Activated CD4-positive, alpha-beta memory T cell treated with anti-CD3 and anti-CD28 coated beads, Interleukin-2, amount 10 ng/mL, durations not matched to agents 7 days and 5 days (primary cell): ENCODE measurements at places on chromosomes 2 and 18. TPM values are rescaled to one million over a fixed set of nuclear protein-coding genes. Genes with fewer than 3 reads are reported as not detected.
A peak's percentile ranks its signal among the peaks of the same experiment; 100 is the strongest.

The KCNIP3 gene
- total RNA-seq = not detected

DNA sequence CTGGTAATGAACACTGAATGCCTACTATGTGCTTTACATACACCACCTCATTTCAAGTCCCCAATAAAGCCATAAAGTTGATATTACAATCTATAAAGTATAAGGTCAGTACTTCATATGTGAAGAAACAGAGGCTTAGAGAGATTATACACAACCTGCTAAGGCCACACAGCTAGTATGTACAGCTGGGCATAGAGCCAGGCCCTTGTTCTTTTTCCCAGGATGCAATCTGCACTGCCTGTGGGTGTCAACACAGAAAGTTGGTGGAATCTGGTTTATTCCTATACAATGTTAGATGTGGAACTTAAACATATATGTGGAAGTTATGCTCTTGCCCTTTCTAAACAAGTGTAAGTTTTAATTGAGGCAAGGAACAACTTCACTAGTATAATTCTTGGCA is 32.8 kb downstream of the INSIG2 start:
- H3K27me3 ChIP-seq = peaks cover 9% of the 10 kb centered on the region
- no peak for DNase-seq
- no peak overlapping the region for H3K4me3 ChIP-seq
- no peaks in the 10 kb centered on the region for H3K36me3 ChIP-seq
- H3K27ac ChIP-seq = no peak overlapping the region

The CRYGC gene
- not detected for total RNA-seq

The ATP8B1 gene
- not detected for total RNA-seq

DNA sequence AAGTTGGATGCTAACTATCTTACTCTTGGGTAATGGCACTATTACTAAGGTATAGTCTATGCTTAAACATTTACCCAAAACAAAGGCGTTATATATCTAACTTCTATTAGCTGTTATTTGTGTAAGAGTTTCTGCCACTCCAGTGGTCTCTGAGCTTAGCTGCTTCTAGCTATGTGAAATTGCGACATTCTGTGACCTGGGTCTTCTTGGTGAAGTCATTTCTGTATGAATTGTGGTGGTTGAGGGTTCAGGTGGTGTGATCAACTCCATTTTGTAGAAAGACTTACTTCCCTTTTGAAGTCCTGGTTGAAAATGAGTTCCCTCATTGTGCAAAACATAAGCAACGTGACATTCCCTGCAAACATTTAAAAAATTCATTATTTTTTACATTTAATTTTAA is 221.6 kb downstream of the PIK3C3 start:
- no peaks in the 10 kb centered on the region for H3K27me3 ChIP-seq
- H3K4me3 ChIP-seq = no peak overlapping the region

DNA sequence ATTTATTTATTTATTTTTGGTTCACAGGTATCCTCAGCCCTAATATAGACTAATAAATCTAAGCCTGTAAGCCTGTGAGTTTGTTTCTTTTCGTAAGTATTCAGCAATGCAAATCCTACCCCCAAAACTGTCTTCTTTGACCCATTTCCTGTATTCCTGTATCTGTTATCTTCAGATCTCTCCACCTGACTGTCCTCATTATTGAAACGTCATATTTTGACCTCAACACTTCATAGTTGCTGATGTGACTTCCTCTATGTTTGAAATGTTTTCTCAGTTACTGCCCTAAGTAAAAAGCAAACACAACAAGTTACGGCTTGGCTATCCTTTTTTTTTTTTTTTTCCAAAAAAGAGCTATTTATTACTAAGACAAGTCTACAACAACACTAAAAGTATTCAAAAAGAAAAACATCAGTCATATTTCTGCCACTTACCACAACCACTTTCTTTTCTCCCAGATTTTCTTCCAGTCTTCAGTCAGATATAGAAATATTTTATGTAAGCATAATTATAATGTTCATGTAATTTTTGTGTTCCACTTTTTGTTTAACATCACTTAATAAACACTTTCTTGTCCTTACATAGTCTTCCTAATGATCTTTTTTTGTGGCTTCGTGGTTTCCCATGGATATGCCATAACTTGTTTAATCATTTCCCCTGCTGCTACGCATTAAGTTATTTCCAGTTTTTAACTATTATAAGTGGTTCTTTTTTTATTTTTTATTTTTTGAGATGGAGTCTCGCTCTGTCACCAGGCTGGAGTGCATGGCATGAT is 45.0 kb upstream of the EML4 start:
- DNase-seq = no peak
- H3K27me3 ChIP-seq = no peaks in the 10 kb centered on the region
- peaks cover 18% of the 10 kb centered on the region for H3K36me3 ChIP-seq

DNA sequence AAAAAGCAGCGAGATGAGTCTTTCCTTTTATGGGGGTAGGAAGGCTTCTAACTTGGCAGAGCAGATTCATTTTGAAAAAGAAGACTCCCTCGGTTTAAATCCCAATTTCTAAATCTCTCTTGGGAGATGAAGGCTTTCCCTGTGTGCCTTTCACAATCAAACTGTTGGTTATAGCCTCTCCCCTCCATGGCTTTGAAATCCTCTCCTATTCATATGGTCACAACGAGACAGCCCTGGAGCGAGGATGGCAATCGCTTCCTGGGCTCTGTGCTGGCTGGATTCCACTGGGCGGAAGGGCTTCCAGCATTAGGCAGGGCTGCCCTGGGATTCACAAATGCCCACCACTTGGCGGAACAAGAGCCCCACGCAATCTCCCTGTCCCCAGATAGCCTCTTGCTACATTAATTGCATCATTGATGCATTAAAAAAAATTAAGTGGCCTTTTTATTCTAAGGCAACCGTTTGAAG is 1.6 kb downstream of the CAVIN2 start:
- H3K27ac ChIP-seq = no peak overlapping the region
- no peak for DNase-seq
- H3K4me3 ChIP-seq = no peak overlapping the region
- peaks cover 49% of the 10 kb centered on the region for H3K27me3 ChIP-seq

DNA sequence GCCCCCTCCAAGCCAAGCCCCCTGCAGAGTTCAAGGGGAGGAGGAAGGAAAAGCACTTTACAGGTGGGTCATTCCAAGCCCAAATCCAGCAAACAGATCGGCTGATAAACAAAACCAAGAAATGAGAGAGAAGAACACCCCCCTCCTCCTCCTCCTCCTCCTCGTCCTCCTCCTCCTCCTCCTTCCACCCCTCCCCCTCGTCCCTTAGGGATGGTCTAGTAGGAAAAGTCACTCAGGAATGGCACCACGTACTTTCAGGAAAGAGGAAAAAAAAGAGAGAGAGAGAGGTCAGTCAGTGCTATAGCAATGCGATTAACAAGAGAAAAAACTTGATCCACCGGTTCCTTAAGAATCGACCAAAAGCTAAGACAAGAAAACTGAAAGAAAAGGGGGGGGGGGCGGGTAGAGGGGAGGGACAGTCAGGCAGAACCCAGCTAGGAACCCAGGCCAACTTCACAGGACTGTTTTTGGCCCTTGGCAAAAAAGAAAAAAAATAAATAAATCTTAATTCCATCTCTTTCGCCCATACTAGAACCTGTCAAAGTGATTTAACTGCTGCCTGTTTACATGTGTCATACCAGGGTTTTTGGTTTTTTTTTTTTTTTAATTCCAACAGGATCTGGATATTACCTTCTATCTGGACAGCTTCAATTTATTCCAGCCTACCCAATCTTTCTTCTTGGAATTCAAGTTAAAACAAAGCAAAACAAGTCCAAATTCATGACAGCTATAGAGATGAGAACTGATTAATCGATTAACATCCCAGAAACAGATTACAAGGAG is 906 bp downstream of the IKZF2 start:
- peak overlapping the region; percentile 79 for H3K4me3 ChIP-seq
- DNase-seq = no peak
- H3K27ac ChIP-seq = peak overlapping the region; percentile 60

The UCN gene
- total RNA-seq = 3.0 TPM

GRCh38 chr18:48030616-48031480 is 100.4 kb upstream of the SMAD2 start:
- no peaks in the 10 kb centered on the region for H3K27me3 ChIP-seq
- H3K4me3 ChIP-seq = no peak overlapping the region

The RTP5 gene
- not detected for total RNA-seq

DNA sequence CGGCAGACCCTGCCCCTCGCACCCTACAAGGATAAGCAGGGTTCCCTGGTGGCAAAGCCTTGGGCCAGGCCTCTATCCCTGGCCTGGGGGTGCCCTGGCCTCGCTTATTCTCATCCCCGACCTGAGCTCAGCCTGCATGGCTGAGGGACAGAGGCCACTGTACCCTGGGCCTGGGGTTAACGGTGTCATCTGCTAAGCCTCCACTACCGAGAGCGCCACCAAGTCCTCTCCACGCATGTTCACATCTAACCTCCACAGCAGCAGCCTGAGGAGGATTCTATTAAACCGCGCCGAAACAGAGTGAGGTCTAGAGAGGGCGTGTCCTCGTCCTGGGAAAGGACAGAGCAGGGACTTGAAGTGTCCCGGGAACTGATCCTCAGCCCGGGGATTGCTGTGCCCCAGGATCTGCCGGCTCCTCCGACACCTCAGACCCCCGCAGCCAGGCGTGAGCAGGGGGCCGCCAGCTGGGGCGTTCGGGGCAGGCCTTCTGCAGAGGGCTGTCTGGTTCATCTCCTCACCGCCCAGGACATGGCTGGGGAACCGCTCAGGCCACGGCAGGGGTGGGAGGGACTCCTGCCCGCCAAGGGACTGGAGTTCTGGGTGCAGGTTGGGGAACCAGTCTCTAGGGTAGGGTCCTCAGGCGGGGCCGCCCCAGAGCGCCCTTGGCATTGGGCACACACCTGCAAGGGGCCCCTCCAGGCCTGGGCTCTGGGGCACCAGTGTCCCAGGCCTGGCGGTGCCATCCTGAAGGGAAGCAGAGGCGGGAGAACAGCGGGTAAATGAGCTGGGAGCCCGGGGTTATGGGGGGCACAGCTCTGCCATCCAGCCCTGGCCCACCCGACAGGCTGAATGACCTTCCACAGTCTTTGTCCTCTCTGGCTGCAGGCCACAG is 68.0 kb upstream of the SMAD7 start:
- no peak overlapping the region for H3K27ac ChIP-seq
- no peaks in the 10 kb centered on the region for H3K27me3 ChIP-seq
- H3K4me3 ChIP-seq = no peak overlapping the region
- peaks cover 3% of the 10 kb centered on the region for H3K4me1 ChIP-seq

- H3K36me3 ChIP-seq = peaks cover 62% of the 10 kb centered on the region
- DNase-seq = peak; percentile 65
- H3K4me3 ChIP-seq = peak overlapping the region; percentile 19
- no peaks in the 10 kb centered on the region for H3K27me3 ChIP-seq
- peak overlapping the region; percentile 64 for H3K27ac ChIP-seq
These were observed 199.4 kb downstream of the ZEB2 start for GRCh38 chr2:144320491-144320890.

The BOLL gene
- not detected for total RNA-seq

DNA sequence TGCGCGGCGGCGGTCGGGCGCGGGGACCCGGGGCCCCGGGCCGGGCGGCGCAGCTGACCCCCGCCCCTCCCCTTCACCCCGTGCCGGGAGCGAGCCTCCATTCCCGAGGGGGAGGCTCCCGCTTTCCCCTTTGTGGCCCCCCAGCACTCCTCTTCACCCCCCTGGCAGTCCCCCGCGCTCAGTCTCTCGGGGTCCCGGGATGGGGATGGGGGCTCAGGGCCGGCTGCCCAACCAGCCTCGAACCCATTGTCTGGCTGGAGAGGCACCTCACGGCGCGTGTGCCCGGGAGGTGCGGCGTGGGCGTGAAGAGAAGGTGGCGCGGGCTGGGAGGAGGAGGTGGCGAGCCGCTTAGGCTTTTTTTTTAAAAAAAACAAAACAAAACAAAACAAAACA is 748 bp downstream of the FMNL2 start:
- H3K27ac ChIP-seq = no peak overlapping the region
- H3K4me1 ChIP-seq = peaks cover 12% of the 10 kb centered on the region
- H3K4me3 ChIP-seq = peak overlapping the region; percentile 53
- DNase-seq = no peak
- peaks cover 49% of the 10 kb centered on the region for H3K27me3 ChIP-seq
- H3K36me3 ChIP-seq = no peaks in the 10 kb centered on the region

GRCh38 chr2:47257946-47258348 is 102.8 kb upstream of the STPG4 start:
- H3K27ac ChIP-seq = no peak overlapping the region
- H3K4me3 ChIP-seq = no peak overlapping the region
- no peaks in the 10 kb centered on the region for H3K36me3 ChIP-seq
- no peak for DNase-seq
- no peaks in the 10 kb centered on the region for H3K27me3 ChIP-seq
- no peaks in the 10 kb centered on the region for H3K4me1 ChIP-seq

DNA sequence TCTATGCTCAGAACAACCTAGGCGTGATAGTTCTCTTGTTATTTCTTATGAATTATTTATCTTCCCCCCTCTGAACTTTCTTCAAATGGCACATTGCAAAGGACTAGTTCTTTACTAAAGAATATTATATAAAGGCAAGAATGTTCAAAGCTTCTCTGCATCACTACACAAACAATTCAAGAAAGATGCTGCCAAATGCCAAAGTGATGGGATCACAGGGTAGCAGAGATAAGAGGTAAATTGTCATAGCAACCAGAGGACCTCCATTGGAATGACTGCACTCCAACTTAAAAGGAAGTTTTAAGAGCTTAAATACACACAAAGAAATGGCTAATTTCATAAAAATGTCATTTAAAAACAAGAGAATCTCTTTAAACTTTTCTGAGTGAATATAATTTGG is 72.8 kb downstream of the AQP4 start:
- no peaks in the 10 kb centered on the region for H3K36me3 ChIP-seq
- no peak overlapping the region for H3K4me3 ChIP-seq
- H3K27me3 ChIP-seq = no peaks in the 10 kb centered on the region
- no peak for DNase-seq
- H3K4me1 ChIP-seq = no peaks in the 10 kb centered on the region
